Activated CD8-positive, alpha-beta T cell treated with anti-CD3 and anti-CD28 coated beads for 36 hours (primary cell): ENCODE measurements at places on chromosomes 13 and 19. TPM values are rescaled to one million over a fixed set of nuclear protein-coding genes. Genes with fewer than 3 reads are reported as not detected.

- no peak overlapping the region for H3K27ac ChIP-seq
- no peak overlapping the region for H3K4me3 ChIP-seq
- H3K36me3 ChIP-seq, result no peaks in the 10 kb centered on the region
- DNase-seq, result no peak
Measured at GRCh38 chr19:30284885-30285284, 87.3 kb upstream of the ZNF536 start.

SGTA gene
- total RNA-seq, result 53.4 TPM

BRCA2 gene
- total RNA-seq, result 27.2 TPM

DNA sequence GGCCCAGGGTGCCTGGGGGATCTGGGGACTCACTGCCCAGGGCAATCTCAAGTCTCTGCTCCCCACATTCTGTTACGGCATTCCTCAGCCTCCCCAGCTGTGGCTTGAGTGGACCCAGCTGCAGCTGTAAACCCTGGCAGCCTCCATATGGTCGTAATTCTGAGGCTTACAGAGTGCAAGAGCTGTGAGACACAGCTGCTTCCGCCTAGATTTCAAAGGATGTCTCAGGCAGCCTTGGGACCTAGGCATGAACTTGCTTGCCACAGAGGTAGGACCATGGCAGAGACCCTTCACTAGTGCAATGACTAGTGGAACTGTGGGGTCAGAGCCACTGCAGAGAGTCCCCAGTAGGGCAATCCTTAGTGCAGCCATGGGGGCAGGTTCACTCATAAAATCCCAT is 297.5 kb downstream of the ENOX1 start:
- DNase-seq, result no peak
- H3K27ac ChIP-seq, result no peak overlapping the region
- H3K4me1 ChIP-seq, result peaks cover 2% of the 10 kb centered on the region
- H3K27me3 ChIP-seq, result no peaks in the 10 kb centered on the region
- H3K36me3 ChIP-seq, result no peaks in the 10 kb centered on the region

ZSCAN5C gene
- total RNA-seq, result not detected

- peaks cover 32% of the 10 kb centered on the region for H3K36me3 ChIP-seq
- DNase-seq, result no peak
- no peaks in the 10 kb centered on the region for H3K27me3 ChIP-seq
- H3K4me1 ChIP-seq, result peaks cover 28% of the 10 kb centered on the region
Measured at GRCh38 chr19:19040417-19040816, 7.0 kb downstream of the ARMC6 start.

ERICH4 gene
- not detected for total RNA-seq

PSG3 gene
- total RNA-seq, result not detected

TMEM150B gene
- total RNA-seq, result not detected

- no peak overlapping the region for H3K27ac ChIP-seq
- DNase-seq, result no peak
- H3K4me1 ChIP-seq, result no peaks in the 10 kb centered on the region
- H3K36me3 ChIP-seq, result no peaks in the 10 kb centered on the region
- no peaks in the 10 kb centered on the region for H3K27me3 ChIP-seq
Measured at GRCh38 chr13:58620176-58620575, 988.6 kb downstream of the PCDH17 start.

DNA sequence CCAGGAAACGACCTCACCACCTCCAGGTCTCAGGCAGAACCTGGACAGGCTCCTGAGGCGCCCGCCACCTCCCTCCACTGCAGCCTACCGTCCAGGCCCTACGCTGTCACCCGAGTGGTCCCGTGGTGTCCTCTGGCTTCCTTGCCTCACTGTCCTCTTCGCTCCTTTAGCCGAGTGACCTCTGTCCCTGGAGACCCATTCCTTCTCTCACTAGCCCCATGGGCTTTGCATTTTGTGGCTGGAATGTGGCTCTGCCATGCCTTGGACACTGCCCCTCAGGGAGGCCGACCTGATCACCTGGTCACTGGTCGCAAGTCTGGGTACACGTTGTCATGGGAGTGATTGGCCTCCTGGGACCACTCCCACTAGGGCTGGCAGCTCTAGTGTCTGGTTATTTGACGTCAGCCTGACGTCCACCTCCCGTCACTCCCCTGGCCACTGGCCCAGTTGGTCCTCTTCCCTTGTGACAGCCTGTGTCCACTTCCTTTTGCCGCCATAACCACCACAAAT is 17.9 kb downstream of the SLC25A42 start:
- DNase-seq, result no peak
- no peaks in the 10 kb centered on the region for H3K4me1 ChIP-seq
- no peak overlapping the region for H3K4me3 ChIP-seq

DNA sequence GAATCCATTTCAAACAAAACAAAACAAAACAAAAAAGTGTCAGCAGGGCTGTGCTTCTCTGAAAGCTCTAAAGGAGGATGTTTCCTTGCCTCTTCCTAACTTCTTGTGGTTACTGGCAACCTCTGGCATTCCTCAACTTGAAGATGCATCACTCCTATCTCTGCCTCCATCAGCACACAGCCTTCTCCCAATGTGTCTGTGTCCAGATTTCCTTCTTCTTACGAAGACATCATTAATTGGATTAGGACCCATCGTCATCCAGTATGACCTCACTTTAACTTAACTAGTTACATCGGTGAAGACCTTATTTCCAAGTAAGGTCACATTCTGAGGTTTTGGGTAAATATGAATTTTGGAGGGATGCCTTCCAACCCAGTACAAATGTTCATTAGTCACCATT is 33.8 kb upstream of the GTF2F2 start:
- H3K4me3 ChIP-seq, result no peak overlapping the region
- no peak overlapping the region for H3K27ac ChIP-seq
- no peaks in the 10 kb centered on the region for H3K36me3 ChIP-seq
- H3K27me3 ChIP-seq, result peaks cover 2% of the 10 kb centered on the region
